ENCODE measurements at places on chromosomes 3 and 15.

DNA sequence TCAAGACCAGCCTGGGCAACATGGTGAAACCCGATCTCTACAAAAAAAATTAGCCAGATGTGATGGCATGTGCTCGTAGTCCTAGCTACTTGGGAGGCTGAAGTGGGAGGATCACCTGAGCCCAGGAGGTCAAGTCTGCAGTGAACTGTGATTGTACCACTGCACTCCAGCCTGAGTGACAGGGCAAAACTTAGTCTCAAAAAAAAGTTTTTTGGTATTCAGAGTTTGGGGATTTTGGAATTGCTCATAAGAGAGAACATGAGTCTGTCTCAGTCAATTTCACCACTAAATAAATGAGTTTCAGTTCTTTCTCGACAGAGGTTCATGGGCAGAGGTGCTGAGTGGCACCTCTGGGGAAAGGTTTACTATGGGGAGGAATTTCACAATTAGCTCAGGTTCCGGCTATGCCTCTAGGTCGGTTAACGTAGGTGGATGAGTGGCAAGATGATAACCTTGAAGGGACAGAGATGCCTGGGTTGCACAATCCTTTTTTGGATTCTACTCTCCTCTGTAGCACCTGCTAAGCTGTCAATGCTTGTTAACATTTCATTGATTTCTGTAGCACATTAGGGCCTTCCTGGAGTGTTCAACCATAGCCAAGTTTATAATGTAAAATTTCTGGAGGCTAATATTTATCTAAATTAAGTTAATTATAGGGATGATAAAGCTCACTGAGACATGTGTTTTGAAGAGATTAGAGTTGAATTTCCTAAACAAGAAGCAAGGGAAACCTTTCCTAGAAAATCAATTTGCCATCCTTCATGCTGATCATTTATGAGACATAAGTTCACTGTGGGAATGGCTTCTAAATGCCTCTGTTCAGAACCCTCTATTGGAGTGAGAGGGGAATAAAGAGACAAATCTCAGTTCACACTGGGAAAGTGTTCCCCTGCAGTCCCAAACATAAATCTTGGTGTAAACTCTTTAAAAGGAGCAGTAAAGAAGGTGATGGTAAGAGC lies 37.4 kb upstream of the DCP1A start:
- no peak for DNase-seq

- no peak for DNase-seq
These were observed 50.8 kb upstream of the PLAAT1 start for GRCh38 chr3:193190146-193190786.

GRCh38 chr15:63938486-63939061 lies 104.8 kb upstream of the HERC1 start:
- no peak for DNase-seq

DNA sequence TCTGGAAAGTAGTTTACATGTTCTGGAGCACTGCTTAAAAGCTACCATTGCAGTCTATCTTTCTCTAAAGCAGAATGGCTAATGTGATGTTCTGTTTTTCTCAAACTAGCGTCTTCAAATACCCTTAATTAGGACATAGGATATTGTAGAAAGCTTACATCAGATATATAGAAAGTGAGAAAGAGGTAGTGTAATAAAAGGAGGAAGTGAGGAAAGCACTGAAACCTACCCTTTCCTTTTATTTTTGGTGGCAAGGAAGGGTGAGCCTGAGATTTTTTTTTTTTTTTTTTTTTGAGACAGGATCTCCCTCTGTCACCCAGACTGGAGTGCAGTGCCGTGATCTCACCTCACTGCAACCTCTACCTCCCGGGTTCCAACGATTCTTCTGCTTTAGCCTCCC lies 9.4 kb downstream of the SENP2 start:
- no peak for DNase-seq

DNA sequence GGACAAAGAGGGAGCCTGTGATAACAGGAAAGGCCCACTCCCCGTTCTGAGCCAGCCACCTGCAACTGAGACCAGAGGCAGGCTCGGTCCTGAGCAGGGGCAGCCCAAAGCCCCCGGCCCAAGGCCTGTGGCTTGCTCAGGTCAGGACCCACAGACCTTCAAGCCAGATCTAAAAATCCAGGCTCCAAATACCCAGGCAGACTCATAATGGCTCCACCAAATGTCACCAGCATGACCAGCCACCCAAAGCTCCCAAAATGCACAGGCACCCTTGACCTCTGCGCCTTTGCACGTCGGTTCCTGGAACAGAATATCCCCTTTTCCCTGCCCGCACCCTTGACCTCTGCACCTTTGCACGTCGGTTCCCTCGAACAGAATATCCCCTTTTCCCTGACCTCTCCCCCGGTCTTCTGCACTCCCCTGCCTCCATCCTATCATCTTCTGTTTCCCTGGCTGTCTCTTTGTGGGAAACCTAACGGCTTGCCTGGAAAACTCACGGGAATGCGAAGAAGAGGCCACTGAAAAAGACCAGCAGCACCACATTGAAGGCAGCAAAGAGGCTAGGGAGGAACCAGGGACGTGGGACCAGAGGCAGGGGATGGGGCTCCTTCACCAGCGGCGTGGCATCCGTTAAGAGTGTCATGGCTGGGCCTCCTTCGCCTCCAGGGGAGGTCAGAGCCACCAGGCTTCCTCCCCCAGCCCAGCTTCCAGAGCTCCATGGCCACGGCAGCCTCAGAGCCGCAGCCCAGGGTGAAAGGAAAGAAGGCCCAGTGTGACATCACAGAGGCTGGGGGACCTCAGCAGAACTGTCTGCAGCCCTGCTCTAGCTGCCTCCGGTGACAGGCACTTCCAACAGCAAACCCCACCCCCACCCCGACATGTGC lies at the start of gene ZDHHC19:
Gene ZDHHC19 (minus strand): TSS at position 728 of the 884 bp plus-strand sequence. CDS start 85 bp downstream, at position 643.
- DNase-seq, result no peak

DNA sequence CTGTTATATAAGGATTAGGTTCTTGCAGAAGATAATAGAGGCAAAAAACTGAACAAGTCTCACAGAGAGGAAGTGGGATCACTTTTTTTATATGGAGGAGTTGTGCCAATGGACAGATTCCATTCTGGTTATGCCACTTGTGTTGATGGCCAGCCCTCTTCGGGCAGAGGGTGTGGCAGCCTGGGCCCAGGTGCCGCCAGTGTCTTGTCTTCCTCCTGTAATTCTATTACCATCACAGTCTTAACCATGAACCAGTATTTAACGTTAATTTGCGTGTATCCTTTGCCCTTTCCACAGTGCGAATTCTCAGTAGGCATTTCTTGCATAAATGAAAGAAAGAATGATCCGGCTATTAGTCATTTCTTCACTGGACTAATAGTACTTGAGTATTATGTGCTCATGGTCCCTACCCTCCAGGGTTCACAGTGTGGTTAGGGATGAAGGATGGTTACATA lies 7.0 kb upstream of the USP4 start:
- no peak for DNase-seq

DNA sequence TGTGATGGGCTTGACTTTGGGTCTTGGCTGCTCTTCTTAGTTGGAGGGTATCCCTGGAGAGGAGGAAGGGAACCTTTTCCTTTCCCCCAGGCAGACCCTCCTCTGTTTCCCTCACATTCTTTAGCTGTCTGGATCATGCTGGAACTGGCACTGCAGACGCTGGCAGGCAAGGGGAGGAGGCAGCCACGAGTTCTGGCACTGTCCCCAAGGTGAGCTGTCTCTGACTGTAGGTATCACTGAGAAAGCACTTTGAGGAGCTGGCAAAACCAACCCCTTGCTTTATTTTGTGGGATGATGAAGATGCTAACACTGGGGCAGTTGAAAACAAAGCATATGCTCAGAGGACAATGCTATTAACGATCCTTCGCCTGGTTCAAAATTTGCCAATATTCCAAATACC lies 175.0 kb downstream of the SOX2 start:
- no peak for DNase-seq

DNA sequence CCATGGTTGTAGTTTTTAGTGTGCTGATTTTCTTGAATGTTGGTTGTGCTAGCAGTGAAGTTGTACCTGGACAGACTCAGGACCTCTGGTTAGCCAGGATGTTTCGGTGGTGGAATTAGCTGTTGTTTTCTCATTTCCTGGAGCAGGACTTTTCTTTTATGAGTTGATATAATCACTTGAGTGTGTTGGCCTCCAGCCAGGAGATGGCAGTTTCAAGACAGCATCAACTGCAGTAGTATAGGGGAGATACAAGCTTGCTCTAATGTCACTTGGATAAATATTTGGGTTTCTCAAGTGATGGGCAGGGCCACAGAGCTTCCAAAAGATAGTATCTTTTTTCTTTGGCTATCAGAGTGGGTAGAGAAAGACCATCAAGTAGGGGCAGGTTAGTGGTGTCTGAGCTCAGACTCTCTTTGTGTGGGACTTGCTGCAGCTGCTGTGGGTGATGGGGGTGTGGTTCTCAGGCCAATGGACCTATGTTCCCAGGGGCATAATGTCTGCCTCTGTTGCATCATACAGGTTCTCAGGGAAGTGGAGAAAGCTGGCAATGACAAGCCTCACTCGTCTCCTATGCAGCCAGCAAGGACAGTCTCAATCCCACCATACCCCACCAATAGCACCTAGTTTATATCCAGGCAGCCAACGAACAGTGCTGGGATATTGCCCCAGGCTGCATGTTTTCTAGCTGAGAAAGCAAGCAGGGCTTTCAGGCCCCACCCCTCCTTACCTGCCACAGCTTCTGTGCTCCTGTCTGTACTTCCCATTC lies 14.6 kb upstream of the OR5K2 start:
- no peak for DNase-seq

DNA sequence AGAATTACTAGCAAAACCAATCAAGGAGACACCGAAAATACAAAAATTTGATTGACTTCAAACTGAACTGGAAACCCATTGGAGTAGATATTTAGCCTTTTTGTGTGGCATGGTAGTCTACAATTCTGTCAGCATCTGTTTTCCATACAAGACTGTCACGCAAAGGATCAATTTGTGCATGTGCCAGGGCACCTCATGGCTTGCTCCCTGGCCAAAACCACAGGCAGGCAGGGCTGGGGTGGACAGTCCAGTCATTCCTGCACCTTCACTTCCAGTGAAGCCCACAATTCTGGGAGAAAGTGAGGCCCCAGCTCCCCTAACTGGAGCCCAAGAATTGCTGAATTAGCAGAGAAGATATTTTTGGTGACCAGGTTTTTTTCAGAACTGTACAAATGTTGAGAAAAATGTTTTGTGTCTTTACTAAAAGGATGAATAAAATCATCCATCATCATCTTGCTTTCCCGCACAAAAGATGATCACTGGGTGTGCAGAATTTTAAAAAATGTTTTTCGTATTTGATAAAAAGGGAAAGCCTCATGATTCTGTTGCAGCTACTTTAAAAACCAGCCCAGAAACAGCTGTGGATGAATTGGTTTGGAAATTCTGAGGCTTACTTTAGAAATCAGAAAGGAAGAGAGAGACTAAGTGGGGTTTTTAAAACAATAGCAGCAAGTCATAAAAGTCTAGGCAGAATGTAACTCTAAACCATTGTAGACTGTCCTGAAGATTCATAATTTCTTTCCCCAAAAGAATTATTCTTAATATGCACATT lies 86.4 kb downstream of the PCCB start:
- no peak for DNase-seq

All from stimulated activated CD4-positive, alpha-beta T cell treated with anti-CD3 and anti-CD28 coated beads, Interleukin-15, amount 100 ng/mL, for 1 hour (primary cell).